ENCODE measurements at places on chromosomes 6 and 20.

GRCh38 chr20:61480158-61480825 lies 228.2 kb downstream of the CDH4 start:
- no peak for DNase-seq

DNA sequence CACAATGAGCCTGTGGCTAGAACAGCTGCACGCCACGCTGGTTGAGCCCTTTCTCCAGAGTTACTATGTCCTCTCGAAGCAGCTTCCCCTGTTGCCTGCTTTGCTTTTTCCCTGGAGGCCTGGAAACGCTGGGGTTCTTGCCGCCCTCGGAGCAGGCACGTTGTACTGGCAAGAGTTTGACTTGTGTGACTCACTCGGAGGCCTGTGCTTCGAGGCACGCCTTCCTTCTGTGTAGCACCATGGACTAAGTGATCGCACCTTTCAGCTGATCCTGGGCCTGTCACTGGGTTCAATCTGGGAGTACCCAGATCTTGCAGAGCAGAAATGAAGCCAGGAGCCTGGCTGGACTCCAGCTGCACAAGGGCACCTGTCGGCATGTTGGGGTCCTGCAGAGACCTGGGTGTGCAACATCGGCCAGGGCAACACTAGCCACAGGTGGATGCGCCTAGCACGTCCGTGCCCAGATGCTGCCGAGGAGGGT lies 5.2 kb downstream of the INSM1 start:
- DNase-seq, result peak; percentile 77

- no peak for DNase-seq
Observed at GRCh38 chr6:38355519-38355918, 284.2 kb downstream of the BTBD9 start.

GRCh38 chr6:81940451-81940985 lies 188.0 kb upstream of the TENT5A start:
- DNase-seq, result no peak

GRCh38 chr6:157537556-157537955 lies 156.6 kb downstream of the ZDHHC14 start:
- DNase-seq, result no peak

- DNase-seq, result no peak
Observed at GRCh38 chr6:148348335-148348734, 5.7 kb downstream of the SASH1 start.

Data from GM23248 (cell line).